ENCODE measurements at places on chromosomes 7 and 10.

- no peak for DNase-seq
Observed at GRCh38 chr10:61016630-61017029, 72.6 kb upstream of the RHOBTB1 start.

DNA sequence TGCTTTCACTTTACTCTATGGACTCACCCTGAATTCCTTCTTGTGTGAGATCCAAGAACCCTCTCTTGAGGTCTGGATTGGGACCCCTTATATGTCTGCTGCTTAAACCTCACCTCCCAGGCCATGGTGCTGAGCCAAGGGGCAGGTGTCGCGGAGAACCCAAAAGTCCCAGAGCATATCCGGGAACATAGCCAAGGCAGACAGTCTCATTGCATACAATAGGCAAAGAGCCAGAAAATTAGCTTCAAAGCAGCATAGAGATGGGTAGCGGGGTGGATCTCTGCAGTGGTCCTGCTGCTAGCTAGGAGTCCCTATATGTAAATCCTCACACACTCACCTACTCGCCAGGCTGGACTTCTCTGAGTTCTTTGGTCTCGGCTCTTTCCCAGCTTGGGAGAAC, 5.5 kb downstream of the CCL24 start:
- DNase-seq, result no peak

GRCh38 chr10:113316506-113316905, 236.3 kb upstream of the HABP2 start:
- DNase-seq, result no peak

- no peak for DNase-seq
Observed at GRCh38 chr7:135102372-135102771, 45.5 kb upstream of the TMEM140 start.

GRCh38 chr7:112896026-112896601, 105.9 kb upstream of the TMEM168 start:
- DNase-seq, result no peak

DNA sequence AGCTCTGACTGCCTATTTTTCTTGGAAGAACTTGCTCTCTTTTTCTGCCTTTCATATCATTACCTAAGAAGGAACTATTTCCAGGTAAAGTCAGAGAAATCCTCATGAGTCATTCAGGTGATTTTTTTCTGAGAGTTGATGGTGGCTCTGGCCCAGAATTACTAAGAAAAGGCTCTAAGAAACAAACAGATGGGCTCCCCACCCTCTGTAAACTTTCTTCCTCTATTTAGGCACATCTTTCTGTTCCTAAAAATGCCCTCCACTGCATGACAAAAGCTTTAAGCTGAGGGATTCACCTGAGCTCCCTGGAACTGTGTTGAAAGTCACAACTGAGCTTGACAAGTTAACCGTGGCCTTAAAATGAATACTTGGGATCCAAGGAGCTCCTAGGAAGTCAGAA, 1.6 kb downstream of the OLAH start:
- no peak for DNase-seq

DNA sequence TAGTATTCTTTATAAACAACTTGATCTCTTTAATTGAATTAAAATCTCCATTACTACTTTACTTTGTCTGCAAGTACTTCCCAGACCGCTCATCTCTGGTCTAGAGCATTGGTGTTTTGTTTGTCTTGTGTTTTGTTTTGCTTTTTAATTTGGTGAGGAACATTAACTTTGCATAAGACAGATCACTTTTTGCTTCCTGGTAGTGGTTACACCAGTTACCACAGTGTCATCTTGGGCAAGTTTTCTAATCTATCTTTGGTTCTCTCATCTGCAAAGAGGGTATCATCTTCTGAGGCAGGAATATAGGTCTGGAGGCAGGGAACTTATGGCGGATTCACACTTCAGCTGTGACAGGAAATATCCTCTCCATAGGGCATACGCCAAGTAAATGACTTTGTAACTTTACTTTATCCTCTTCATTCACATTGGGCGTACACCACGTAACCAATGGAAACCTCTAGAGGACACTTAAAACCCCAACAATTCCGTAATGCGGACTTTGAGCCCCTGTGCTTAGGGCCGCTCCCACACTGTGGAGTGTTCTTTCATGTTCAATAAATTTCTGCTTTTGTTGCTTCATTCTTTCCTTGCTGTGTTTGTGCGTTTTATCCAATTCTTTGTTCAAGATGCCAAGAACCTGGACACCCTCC, 83.2 kb upstream of the JAZF1 start:
- no peak for DNase-seq

DNA sequence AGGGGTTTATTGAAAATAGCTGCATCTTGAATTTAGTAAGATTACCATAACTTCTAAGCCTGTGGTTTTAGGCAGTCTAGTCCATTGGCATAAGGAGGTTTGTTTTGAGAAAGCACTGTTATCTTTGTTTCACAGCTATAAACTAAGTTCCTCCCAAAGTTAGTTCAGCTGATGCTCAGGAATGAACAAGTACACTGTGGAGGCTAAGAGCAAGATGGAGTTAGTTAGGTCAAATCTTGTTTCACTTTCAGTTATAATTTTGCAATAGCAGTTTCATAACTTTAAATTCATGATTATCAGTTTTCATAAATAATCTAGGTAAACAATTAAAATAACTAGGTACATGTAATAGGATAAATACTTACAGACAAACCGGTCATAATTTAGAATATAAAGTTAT, 15.4 kb downstream of the SEC61G start:
- DNase-seq, result no peak

- DNase-seq, result no peak
Observed at GRCh38 chr10:117463545-117463920, 79.0 kb upstream of the EMX2 start.

- DNase-seq, result no peak
Observed at GRCh38 chr7:17952387-17952786, 12.1 kb upstream of the SNX13 start.

GRCh38 chr10:10617686-10618085, 400.0 kb upstream of the CELF2 start:
- no peak for DNase-seq

DNA sequence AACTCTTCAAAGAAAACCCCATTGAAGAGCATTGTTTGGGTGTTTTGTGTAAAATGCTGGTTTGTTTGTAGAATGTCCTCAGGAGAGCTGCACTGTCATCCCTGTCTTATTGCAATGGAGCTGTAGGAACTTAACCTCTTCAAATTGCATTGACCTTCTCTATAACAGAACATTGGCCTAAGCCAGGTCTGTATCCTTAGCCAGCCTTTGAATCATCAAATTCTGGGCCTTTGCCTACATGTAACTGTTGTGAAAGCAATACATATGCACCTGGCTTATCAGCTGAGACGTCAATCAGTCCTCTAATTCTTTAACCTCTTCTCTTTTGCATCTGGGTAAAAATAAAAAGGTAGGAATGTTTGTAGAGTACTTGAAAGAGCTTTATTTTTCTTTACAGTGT, 196.0 kb downstream of the CSTF2T start:
- DNase-seq, result no peak

- no peak for DNase-seq
Observed at GRCh38 chr7:138835087-138835486, 37.1 kb upstream of the ATP6V0A4 start.

- no peak for DNase-seq
Observed at GRCh38 chr10:11594589-11595394, 16.7 kb downstream of the USP6NL start.

DNA sequence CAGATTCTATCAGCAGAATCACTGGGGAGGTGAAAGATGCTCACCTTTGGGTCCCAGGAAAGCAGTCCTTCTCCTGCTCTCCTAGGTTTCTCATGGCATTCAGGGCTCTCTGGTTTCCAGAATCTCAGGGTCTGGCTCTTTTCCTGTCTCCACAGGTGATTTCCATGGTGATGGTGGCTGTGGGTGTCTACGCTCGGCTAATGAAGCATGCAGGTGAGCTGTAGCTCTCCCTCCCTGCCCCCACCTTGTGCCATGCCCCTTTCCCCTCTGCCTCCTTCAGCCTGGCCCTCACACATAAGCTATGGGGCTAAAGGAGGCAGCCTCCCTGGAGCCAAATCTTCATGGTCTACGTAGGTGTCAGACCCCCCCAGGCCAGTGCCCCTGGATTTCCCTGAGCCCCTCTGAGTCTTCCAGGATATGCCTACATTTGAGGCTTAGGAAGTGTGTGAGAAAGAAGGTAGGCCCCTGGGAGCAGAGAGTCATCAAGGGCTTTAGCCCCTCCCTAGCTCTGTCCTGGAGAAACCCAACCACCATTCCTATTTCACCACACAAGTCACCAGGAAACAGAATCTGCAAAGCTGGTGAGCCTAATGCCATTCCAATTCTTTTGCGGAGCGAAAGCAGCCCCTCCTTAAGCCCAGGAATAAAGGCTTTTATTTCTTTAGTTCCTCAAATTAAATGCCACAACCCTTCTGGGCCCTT, 17.2 kb downstream of the TSPAN33 start:
- DNase-seq, result no peak

DNA sequence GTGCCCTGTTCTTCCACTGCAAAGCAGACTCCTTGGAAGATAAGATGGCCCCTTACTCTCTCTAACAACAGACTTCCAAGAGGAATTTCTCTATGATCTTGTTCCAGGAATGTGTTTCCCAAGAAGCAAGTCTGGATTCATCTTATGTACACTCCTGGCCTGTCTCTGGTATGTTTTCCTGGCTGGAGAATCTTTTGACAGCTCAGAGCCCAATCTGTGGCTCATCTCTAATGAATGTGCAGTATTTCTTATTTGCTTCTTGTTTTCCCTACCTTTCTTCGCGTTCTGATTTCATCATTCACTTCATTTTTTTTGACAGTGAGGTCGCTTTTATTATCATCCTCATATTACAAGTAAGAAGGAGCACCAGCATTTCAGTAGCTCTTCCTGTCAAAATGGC, 53.0 kb upstream of the PITRM1 start:
- no peak for DNase-seq

DNA sequence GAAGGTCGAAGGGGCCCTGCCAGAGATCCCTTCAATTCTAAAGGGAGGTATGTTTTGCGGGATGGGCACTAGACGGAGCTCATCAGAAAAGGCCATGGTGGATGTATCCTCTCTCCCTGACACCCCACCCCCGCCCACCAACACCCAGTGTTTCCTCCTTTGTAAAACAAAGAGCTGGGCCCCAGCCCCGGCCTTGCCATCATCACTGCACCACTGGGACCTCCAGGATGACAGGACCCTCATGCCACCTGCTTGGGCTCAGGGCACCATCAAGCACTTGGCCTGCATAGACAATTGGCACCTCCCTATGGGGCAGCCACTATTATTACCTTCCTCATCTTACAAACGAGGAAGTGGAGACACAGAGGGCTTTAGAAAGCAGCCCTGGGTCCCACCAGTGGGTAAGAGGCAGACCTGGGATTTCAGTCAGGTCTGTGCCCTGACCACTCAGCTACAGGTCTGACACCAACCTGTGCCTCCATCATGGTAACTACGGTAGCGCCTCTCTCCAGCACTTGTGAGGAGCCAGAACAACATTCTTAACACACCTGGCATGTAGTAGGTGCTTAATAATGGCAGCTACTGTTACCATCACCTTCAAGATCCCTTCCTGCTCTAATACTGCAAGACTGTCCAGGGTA, 2.0 kb downstream of the CALML3 start:
- DNase-seq, result no peak

GRCh38 chr7:77482015-77482414, 55.1 kb upstream of the PTPN12 start:
- DNase-seq, result no peak

DNA sequence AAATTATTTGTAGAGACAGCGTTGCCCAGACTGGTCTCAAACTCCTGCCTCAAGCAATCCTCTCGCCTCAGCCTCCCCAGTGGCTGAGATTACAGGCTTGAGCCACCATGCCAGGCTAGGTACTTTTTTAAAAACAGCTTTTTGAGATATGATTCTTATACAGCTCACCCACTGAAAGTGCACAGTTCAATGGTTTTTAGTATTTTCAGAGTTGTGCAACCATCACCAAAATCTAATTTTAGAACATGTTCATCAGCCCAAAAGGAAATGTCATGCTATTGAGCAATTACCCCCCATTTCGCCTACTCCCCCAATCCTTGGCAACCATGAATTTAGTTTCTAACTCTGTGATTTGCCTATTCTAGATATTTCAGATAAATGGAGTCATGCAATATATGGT, 73.7 kb downstream of the EVX1 start:
- DNase-seq, result no peak

- no peak for DNase-seq
Observed at GRCh38 chr7:151416941-151417315, 7.1 kb upstream of the WDR86 start.

GRCh38 chr10:16754765-16755164, 62.5 kb downstream of the RSU1 start:
- no peak for DNase-seq

DNA sequence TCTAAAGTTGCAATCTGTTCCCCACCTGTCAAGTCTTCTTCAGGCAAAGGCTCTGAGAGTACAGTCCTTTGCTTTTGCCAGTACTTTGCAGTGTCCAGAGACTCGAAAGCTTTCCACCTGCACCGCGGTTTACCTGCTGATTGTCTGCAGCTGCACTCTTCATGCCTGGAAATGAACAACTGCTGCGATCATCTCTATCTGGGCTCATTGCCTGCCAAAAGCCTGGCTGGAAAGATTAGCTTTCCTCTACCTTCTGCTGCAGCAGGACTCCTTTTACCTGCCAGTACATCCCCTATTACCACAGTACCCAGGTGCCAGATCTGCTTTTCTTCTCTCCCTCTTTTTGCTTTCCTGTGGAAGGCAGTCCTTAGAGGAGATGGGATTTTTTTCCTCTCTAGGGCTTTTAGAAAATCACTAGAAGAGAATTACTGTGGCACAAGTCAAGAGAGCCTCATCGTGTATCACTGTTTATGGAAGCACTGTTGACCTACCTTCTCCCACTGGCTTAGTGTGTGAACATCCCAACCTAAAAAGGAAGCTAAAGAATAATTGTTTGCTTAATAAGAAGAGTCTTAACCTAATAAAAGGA, 2.2 kb downstream of the STRIP2 start:
- DNase-seq, result no peak

DNA sequence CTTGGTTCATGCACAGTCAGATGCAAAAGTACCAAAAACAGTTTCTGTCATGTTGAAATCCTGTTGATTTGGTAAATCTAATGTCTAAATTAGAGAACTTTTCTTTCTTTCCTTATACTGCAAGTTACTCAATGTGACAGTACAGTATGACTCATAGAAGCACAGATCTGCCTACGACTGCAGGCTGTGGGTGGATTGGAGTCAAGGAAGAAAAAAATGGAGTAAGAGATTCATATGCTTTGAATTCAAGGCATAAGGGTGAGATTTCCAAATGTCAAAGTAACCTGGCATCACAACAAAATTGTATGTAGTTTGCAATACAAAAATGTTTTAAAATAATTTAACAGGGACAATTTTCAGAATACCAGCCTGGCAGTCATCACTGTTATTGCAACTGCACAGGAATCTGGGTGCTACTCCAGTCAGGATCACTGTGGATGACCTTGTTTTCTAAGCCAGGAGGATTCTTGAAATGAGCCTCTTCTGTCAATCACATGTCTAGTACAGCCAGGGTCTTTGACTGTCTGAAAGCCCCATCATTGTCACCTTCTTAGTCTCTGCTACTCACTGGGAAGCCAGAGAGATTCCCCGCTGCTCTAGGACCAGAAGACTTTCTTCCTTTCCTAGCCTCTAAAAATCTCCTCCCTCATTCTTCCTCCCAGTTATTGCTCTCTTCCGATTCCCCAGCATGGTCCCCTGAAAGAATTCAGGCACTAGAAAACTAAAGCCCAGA, 83.6 kb downstream of the CD36 start:
- no peak for DNase-seq

- DNase-seq, result no peak
Observed at GRCh38 chr7:73418113-73418703, 15.4 kb upstream of the FZD9 start.

Measured in kidney capillary endothelial cell (primary cell).